Large intestine (tissue), 12 donors: ENCODE measurements at places on chromosomes 6 and 20.

DNA sequence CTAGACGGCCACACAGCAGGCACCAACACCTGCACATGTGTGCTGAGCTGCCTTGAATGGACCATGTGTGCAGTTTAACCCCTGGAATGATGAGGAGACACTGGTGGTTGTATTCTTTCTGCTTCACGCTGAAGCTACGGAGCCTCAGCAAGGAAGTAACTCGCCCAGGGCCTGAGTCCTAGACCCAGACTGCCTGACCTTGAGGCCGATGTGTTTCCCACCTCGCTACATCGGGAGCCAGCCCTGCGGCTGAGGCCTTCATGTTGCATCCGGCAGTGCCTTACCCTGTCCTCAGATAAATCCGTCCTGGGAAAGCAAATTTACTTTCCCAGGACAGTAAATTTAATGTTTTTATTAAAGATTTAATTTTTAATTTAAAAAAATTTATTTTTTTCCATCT lies 110.0 kb upstream of the MTHFD1L start:
- no peak for DNase-seq

GRCh38 chr20:341682-342081 lies 5.2 kb upstream of the NRSN2 start:
- no peak for DNase-seq

- DNase-seq: no peak
These were observed 266.3 kb downstream of the ERMARD start for GRCh38 chr6:170017603-170018320.

- peak; percentile 91 for DNase-seq
These were observed 45.3 kb downstream of the B4GALT5 start for GRCh38 chr20:49668181-49668877.

- DNase-seq: no peak
These were observed at the start of gene TBXT for GRCh38 chr6:166167801-166168615. TSS of gene TBXT (minus strand) at chr6:166167851. CDS start at chr6:166167591, 260 bp downstream.

GRCh38 chr6:54717849-54718455 lies 128.6 kb upstream of the FAM83B start:
- peak; percentile 78 for DNase-seq

DNA sequence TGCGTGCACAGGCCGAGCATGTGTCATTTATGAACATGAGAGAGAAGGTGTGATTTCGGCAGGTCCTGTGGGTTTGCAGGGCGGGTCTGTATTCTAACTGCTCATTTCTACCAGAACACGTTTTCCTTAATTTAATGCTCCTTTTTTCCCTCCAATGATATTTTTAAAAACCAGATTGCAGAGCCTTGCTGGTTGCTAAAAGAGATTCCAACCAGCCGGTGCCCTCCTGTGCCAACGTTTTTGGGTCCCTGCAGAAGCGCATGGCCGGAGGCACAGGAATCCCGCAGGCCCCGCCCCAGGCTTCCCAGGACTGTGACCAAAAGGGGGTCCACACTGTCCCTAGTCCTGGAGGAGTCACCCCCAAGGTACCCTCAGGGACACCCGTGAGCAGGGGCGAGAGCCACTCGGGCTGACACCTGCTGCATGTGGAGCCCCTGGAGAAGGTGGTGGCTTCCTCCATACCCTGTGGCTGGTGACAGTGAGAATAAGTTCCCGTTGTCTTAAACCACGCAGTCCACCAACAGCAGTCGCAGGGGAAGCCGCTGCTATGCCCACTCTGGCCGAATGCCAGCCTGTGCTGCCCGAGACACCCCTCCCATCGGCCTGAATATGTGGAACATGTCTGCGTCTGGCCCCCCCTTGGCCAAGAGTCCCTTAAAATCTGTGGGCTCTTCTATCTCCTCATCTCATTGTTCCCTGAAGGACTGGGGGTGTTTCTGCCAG lies 15.7 kb upstream of the NTSR1 start:
- DNase-seq: no peak

GRCh38 chr20:31667315-31668285 lies 29.9 kb downstream of the COX4I2 start:
- no peak for DNase-seq

- DNase-seq: peak; percentile 73
These were observed 61.4 kb downstream of the FAM135A start for GRCh38 chr6:70474751-70475150.

GRCh38 chr20:2837221-2837960 lies 3.1 kb downstream of the PCED1A start:
- no peak for DNase-seq

DNA sequence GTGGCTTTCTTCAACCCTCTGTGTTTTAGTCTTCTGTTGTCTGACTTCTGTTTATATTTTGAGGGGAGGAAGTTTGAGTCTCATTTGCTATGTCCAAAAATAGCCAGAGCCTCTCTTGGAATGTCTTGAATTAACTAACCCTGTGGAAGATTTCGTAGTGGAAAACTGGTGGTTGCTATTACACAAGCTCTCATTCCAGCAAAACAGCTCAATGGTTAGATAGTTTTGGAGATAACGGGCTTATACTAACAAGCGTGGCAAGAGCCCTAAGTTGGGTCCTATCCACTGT lies 1.6 kb downstream of the CCN2 start:
- DNase-seq: peak; percentile 21

GRCh38 chr6:99458319-99458718 lies 33.2 kb upstream of the PNISR start:
- DNase-seq: no peak

GRCh38 chr20:45589725-45590124 lies 10.6 kb upstream of the WFDC8 start:
- no peak for DNase-seq

DNA sequence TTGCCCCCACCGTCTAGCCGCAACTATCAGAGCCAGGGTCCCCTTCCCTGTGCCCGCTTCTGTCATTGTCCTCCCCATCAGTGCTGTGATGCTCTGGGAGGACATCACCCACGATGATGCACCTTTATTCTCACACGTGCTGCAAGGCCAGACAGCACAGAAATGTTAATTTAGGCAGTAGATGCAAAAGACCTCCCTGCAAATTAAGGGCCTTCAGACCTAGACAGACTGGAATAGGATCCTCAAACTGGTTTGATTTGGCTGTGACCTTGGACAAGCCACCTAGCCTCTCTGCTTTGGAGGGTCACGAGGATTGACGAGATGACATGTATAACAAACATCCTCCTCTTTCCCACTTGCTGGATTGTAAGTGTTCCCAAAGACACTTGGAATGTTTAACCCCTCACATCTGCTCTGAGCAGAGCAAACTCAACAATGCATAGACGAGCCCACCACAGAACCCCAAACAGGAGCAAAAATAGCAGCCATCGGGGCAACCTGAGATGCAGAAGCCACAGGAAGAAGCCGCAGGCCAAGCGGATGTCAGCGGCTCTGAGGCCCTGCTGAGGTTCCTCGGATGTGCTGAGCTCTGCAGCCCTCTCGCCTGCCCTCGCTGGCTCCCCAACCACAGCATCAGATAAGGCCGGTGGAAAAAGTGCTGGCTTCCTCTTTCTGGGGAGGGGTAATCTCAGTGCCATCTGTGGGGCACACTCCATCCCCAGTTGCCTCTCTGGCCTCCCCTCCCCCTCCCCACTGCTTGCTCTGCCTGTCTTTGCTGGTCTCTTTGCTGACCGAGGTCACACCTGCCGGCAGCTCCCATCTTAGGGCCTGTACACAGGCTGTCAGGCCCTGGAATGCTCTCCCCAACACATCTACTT lies 35.3 kb downstream of the TOX2 start:
- DNase-seq: no peak

GRCh38 chr6:20875369-20875963 lies 341.2 kb downstream of the CDKAL1 start:
- no peak for DNase-seq

DNA sequence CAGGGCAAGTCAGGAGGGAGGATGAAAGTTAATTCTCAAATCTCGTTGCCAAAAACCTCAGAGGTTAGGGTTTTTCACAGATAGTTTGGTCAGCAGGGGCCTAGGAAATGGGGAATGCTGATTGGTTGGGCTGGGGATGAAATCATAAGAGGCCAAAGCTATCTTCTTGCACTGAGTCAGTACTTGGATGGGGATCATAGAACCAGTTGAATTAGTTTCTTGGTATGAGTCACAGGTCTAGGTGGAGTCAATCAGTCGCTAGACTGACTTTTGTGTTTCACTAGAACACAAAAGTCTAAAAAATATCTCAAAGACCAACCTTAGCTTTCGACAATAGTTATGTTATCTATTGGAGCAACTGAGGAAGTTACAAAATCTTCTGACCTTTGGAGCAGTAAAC lies 368.5 kb downstream of the TBC1D32 start:
- DNase-seq: no peak

GRCh38 chr20:53513489-53514298 lies 79.9 kb downstream of the ZNF217 start:
- peak; percentile 40 for DNase-seq

- no peak for DNase-seq
These were observed 101.4 kb downstream of the CDH4 start for GRCh38 chr20:61353261-61354000.

DNA sequence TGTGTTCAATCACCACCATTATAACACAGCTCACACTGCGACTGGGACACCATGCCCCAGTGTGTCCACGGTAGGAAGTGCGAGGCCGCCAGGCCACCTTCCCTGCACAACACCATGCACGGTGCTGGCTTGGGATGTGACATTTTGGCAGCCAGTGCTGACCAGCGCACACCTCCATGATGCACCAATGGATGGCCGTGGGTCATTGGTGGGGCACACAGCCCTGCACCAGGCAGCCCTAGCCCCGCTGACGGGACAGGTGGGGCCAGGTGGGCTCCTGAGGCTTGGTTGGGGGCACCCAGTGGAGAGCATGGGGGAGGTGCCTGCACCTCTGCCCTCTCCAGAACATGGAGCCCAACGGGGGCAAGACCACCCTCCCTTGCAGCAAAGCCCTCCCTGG lies 18.2 kb upstream of the FRMD1 start:
- DNase-seq: no peak

DNA sequence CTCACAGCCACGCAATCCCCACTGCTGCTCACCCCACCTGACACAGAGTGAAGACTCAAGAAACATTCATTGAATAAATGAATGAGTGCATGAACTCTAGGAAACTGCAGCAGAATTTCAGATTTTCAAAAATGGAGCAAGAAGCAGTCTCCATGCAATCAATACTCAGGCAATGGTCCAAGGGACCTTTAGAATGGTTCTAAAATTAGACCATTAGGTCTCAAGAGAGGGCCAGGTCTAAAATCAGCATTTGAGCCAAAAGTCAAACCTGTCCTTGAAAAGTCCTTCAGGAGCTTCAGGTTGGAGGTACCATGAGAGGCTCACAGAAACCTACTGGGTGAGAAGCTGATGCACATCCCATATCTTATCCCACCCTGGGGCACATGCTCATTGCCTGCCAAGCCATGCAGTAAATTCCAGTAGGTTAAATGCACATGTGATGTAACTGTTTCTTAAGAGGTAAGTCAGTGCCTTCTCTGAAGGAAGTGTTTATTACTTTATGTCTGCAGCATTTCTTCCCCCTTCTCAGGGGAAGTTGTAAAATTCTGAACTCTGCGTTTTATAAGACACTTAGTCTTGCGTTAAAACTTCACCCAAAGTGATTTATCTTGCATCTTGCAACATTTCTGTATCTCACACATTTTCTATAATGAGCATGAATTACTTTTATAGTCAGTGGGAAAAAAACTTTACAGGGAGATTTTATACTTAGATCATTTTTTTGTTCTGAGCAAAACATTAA lies 126.6 kb downstream of the ADAT2 start:
- DNase-seq: peak; percentile 37

DNA sequence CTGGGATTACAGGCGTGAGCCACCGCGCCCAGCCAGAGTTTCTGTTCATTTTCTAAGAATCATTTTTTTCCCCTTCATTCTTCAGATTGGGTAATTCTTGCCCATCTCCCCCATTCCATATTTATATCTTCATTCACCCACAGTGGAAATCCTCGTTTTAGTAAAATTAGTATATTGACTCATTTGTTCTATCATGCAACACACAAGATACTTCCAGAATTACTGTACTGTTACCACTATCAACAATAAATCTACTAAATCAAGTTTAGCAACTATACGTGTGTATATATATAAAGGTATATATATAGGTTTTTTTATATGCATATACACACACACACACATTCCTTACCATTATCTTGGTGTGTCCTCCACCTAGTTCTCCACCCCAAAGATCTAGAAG lies 41.2 kb upstream of the KCNG1 start:
- no peak for DNase-seq

DNA sequence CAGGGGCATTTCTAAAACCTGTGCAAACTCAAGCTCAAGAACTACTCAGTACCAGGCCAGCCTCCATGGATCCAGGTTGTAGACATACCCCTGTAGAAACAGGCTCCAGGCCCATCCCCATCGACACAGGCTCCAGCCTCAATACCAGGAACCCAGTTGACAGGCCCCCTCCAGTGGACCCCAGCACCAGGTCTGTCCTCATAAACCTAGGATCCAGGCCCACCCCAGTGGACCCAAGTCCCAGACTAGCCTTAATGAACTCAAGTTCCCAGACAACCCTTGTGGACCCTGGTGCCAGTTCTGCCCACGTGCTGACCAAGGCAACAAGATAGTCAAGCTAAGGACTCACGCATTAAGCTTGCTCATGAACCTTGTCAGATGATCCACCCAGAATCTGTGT lies 476.9 kb downstream of the TBC1D32 start:
- no peak for DNase-seq

DNA sequence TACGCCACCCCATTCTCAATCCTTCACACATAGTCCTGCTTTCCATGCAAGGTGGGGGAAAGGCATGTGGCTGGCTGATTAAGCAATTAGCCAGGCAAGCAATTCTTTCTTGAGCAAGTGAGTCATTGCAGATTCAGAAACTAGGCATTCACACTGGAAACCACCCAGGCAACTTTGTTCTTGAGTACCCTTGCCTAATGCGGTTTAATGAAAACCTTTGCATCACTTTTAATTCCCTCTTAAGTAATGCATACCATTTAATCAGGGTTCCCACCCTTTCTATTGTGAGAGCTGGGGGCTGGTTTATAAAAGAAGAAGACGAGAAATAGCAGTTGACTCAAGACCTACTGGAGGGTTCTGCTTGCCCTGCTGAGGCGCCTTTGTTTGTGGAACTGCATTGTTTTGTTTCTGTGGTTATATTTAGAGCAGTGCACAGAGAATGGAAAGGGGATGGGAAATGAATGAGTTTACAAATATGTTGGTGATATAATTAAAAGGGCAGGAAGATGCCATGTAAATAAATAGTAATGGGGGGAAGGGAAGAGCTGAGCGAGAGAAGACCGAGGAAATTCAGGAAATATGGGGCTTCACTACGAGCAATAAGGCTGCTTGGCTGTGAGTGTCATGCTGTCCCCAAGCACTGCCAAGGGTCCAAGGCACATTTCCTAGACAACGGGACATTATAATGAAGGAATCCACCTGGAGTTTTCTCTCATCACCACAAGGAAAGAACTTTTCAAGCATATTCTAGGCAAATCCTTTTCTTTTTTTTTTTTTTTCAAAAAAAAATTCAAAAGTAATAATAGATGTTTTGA lies 48.8 kb upstream of the TSHZ2 start:
- DNase-seq: no peak

DNA sequence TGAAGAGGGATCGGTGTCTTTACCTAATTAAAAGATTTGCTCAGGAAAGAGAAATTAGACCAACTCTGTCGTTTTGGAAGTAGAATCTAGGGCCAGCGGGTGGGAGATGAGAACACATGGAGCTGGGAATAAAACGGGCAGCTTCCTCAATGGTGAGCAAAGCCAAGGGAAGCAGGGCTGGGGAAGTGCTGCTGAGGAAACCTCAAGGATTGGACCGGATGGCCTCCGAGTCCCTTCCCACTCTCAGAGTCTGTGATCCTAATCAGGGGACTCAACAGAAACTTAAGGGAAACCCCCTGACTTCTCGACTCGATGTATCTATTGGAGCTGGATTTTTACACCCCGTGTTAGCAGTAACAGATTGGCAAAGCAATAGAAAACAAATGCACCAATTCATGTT lies 10.8 kb downstream of the GCNT2 start:
- DNase-seq: no peak

GRCh38 chr20:61328911-61329558 lies 77.0 kb downstream of the CDH4 start:
- peak; percentile 10 for DNase-seq
